Adrenal gland (tissue), 19 donors: ENCODE measurements at places on chromosomes 6 and 20.

DNA sequence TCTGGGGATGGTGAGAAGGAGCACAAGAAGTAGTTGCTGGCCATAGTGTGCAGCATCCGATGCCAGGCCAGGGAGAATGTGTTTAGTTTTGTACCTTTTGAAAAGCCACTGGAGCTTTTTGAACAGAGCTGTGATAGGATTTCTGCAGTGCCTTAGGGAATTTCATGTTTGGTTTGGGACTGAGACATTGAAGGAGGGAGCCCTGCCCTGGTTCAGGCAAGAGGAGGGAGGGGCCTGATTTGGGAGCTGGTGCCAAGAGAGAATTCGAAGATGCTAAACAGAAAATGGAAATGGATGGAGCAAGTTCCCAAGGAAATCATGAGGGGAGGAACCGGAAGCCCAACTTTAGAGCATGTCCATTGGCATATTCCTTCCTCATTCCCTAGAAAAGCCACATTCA, 80.7 kb downstream of the KIZ start:
- DNase-seq, result no peak

- no peak for DNase-seq
These were observed 11.0 kb downstream of the TREML2 start for GRCh38 chr6:41189967-41190366.

DNA sequence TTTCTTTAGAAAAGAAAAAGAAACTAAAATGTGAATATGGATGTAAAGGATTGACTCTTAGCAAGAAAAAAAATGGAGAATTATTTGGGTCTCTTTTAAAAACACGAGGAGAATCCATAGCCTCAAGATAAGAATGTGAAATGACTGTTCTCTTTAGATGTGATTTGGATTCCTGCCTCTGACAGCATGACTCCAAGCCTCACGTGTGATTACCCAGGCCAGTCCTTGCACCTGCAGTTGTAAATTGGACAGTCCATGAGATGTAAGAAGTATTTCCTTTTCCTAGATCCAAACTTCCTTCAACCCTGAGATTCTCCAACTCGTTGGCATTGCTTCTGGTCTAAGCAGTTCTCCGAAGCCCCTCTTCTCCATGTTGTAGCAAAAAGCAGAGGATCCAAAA, 31.9 kb downstream of the SLC2A12 start:
- DNase-seq, result no peak

- no peak for DNase-seq
These were observed 306.7 kb downstream of the PLCB1 start for GRCh38 chr20:8438748-8439147.

DNA sequence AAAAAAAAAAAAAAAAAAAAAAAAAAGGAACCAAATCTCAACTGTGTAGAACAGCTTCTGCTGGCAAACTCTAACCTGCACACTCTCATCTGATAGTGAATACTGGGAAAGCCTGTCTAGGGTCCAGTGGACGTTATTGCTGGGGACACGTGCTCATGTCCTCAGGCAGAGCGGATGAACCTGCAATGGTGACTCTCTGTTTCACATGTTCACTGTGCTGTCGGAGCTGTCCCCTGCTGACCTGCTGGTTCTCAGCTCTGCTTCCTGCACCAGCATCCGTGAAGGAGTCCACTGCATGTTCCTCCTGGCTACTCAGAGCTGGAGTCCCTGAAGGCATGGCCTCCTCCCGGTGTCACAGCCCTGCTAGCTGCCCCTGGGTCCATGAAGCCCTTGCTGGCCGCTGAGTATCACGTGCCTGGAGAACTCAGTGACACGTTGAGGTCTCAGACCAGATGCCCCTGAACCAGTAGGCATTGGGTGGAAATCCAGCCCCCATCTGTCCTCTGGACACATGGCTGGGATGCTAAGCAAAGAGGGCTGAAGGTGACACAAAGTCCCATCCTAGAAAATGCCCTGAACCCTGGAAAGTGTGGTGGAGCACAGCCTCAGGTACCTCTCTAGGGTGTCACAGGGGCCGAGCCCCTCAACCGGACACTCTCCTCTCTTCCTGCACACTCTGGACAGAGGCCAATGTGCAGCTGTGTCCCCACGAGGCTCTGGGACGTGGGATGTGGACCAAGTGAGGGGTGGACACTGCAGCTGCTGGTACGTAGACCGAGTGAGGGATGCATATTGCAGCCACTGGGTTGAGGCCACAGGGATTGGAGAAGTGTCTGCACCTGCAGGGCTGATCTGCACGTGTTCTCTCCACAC, 54.9 kb upstream of the FRMD1 start:
- no peak for DNase-seq

DNA sequence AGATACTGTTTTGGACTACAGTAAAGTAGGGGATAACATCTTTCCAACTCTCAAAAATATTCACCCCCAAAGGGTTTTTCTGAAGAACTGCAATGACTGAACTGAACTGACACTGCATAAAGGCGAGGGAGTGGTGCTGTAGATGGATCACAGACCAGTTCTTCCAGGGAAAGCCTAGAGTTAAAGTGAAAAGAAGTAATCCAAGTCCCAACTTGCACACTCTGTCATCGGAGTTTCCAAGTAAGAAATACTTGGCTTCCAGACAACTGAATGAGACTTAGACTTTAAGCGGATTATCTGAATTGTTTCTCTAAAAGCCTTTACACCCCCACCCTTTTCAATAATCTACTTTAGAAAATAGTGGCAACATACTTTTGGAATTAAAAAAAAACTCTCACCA, 134.1 kb upstream of the PREP start:
- DNase-seq, result no peak

- DNase-seq, result no peak
These were observed 595 bp downstream of the FKBPL start for GRCh38 chr6:32129297-32130088.

DNA sequence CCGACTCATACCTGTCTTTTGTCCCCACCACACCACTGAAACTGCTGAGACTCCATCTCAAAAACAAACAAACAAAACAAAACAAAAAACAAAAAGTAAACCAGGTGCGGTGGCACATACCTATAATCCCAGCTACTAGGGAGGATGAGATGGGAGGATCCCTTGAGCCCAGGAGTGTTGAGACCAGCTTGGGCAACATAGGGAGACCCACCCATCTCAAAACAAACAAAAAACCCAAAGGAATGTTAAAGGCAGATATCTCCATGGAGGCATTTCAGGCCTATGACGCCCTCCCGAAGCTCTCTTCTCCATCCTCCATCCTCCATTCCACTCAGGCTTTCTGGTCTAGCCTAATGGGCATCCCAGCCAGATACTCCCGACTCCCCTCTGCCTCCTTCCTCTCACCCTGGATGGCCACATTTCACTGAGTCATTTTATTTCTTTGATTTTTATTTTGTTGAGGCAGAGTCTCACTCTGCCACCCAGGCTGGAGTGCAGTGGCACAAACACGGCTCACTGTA, 3.2 kb upstream of the SLC4A11 start:
- no peak for DNase-seq

DNA sequence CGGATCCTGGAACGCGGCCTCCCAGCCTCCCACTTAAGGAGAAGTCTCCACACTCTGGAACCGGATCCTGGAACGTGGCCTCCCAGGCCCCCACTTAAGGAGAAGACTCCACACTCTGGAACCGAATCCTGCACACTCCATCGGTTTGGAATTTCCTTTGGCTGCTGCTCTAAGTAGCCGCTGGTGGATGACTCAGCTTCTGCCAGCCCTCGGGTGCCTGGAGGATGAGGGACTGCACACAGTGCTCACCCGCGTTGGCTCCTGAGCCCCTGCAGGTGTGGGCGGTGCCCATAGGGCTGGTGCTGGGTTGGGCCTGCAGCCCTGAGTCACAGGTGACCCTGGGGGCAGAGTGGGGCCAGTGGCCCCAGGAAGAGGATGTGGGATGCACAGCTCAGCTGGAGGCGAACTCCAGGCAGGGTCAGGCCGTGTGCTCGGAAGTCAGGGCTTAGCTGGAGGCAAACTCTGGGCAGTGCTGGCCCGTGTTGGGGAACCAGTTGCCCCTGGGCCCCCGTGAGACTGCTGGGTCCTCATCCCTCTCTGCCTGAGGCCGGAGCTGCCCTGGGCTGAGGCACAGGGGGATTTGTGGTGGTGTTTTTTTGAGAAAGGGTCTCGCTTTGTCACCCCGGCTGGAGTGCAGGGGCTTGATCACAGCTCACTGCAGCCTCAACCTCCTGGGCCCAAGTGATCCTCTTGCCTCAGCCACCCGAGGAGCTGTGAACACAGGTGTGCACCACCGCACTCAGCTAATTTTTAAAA, 13.9 kb upstream of the TNFRSF6B start:
- peak; percentile 81 for DNase-seq

- no peak for DNase-seq
These were observed 70.4 kb downstream of the AKAP7 start for GRCh38 chr6:131205481-131206244.

GRCh38 chr20:49562311-49563014, 5.5 kb downstream of the PTGIS start:
- peak; percentile 80 for DNase-seq

DNA sequence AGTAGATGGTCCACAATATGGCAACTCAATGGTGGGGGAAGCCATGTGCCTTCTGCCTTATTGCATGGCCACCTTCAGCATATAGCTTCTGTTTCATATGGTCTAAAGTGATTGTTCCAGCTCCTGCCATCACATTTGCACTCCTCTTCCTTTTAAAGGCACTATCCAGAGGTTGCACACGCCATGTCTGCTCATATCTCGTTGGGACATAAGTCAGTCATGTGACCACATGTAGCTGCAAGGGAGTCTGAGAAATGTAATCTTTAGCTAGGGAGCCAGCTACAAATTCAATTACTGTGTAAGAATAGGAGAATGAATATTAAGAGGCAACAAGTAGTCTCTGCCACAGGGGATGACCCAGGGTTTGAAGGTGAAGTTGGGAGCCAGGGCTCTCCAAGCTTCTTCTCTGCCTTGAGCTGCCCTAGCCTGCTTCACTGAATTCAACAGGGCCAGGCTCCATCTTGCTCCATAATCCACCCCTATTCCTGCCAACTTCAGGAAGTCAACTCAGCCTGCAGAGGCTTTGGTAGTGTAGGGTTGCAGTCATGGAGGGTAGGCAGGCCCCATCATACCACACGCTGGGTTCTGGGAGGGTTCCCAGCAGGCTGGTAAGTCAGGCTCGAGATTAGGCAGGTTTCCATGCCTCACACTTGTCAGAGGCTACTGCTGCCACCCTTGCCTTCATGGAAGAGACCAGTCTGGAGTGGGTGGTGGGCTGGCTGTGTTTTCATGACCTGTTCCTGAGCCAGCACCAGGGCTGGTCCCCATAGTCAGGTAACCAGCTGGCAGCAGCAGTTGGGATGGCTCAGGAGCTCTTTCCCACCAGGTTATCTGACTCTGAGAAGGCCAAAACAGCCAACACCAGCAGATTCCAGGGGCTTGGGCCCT, 56.7 kb upstream of the SAYSD1 start:
- DNase-seq, result no peak

DNA sequence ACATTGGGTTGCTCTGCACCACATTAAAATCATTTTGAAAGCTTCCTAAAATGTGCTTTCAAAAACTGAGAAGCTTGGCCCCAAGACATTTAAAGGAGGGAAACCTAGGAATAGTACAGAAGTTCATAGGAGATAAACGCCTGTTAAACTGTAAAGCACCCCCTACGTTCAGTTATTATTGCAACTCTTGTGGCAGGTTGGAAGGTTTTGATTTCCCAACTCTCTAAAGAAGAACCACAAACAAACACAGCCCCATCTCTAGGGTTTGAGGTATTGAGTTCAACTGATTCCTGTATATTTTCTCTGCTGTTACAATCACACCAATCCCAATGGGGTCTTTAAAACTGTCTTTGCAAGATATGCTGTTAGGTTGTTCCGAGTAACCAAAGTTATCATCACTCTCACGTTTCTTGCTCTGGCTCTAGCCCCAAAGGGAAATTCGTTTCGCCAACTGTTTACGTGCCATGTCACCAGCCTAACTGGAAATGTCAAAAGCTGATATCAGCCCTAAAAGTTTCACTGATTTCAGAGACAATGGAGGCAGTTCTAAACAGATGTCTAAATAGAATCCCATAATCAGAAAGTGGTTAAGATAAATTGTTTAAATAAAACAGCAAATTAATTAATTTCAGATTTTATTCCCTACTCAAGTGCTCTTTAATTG, 12.1 kb downstream of the TFAP2A start:
- no peak for DNase-seq

- no peak for DNase-seq
These were observed 284.5 kb upstream of the JAG1 start for GRCh38 chr20:10958279-10958678.

- DNase-seq, result peak; percentile 68
These were observed 28.9 kb downstream of the TREM1 start for GRCh38 chr6:41257369-41258195.

GRCh38 chr6:143215771-143216170, 155.1 kb downstream of the AIG1 start:
- no peak for DNase-seq

DNA sequence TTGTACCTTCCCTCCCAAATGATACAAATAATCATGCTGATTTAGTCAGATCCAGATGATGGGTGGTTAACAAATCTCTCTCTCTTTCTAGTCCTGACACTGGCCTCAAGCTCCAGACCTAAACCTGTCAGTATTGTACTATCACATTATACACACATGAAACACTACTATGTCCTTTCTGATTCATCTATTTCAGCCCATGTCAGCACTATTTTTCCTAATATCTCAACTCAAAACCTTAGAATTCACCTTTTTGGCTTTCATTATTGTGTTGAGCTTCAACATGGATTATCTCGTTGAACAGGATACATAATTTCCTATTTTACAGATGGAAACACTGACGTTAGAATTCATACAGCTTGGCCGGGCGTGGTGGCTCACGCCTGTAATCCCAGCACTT, 3.5 kb downstream of the PIGU start:
- DNase-seq, result no peak

DNA sequence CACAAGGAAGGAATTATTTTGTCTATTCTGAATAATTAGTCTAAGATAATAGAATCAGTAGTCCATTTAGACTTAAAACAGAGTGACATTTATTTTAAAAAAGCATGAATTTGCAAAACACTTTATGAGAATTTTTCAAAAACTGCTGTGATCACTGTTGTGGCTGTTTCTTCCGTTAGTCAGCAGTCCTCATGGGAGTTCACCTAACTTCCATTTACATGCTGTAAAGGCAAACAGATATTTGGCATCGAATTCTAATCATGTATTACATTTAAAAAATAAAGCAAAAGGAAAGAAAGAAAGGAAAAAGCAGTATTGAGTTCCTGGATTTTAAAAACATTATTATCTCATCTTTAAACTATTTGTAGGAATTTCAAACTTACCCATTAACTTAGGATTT, 111.8 kb downstream of the MTHFD1L start:
- no peak for DNase-seq

- no peak for DNase-seq
These were observed 135.0 kb upstream of the JARID2 start for GRCh38 chr6:15110726-15111354.
